ENCODE measurements at places on chromosomes 3 and 15.

DNA sequence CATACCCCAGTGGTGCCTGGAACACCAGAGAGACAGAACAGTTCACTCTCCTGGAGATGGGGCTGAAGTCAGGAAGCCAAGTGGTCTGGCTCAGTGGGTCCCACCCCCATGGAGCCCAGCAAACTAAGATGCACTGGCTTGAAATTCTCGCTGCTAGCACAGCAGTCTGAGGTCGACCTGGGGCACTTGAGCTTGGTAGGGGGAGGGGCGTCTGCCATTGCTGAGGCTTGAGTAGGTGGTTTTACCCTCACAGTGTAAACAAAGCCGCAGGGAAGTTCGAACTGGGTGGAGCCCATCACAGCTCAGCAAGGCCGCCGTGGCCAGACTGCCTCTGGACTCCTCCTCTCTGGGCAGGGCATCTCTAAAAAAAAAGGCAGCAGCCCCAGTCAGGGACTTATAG lies 272.0 kb downstream of the KLF13 start:
- no peak for DNase-seq

DNA sequence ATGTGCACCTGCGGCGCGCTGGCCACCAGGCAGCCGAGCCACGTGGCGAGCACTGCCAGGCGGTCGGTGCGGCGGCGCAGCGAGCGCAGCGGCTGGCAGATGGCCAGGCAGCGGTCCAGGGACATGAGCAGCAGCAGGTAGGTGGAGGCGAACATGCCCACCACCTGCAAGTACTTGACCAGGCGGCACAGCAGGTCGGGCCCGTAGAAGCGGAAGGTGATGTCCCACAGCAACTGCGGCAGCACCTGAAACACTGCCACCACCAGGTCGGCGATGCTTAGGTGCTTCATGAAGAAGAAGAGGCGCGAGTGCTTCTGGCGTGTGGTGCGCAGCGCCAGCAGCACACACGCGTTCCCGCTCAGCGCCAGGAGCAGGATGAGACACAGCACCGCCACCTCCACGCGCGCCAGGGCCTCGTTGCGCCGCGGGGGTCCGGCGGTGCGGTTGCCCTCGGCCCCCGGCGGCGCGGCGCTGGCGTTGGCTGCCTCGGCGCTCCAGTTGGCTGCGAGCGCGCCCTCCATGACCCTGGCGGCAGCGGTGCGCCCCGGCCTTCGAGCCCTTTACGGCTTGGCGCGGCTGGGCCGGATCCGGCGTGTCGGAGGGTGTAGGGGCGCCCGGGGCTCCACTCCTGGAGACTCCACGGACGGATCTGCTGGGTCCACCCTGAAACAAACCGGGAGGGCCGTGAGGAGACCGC lies 1.6 kb downstream of the OXTR start:
- DNase-seq, result no peak

GRCh38 chr3:165254812-165255211 lies 58.6 kb upstream of the SLITRK3 start:
- no peak for DNase-seq

DNA sequence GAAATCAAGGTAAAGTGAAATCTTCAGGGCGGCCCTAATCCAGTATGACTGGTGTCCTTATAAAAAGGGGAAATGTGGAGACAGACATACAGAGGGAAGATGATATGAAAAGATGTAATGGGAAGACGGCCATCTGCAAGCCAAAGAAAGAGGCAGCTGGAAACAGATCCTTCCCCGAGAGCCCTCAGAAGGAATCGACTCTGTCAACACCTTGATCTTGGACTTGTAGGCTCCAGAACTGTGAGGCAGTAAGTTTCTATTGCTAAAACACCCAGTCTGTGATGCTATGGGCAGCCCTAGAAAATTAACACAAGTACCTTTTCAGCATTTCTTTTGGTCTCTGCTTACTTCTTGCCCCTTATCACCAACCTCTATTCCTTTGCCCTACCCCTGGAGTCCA lies 174.7 kb upstream of the TPM1 start:
- no peak for DNase-seq

GRCh38 chr15:91664224-91664836 lies 189.2 kb upstream of the SLCO3A1 start:
- no peak for DNase-seq

All from activated T-helper 1 cell treated with Interleukin-2 at 50 U/mL for 16 hours (primary cell).